ENCODE measurements at places on chromosomes 1 and 21.

DNA sequence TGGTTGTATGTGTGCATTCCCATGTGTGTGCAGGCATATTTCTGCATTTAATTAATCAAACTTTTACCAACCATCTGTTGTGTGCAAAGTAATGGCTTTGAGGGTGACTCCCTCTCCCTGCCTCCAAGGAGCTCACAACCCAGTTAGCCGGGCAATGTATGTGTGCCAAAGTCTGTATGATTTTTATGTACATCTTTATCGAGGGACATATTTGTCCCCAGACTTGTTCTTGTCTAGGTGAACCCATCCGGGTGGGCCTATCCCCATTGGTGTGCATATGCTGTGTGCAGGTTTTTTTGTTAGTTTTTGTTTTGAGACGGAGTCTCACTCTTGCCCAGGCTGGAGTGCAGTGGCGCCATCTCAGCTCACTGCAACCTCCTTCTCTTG, 1.8 kb downstream of the SYTL1 start:
- DNase-seq = no peak

DNA sequence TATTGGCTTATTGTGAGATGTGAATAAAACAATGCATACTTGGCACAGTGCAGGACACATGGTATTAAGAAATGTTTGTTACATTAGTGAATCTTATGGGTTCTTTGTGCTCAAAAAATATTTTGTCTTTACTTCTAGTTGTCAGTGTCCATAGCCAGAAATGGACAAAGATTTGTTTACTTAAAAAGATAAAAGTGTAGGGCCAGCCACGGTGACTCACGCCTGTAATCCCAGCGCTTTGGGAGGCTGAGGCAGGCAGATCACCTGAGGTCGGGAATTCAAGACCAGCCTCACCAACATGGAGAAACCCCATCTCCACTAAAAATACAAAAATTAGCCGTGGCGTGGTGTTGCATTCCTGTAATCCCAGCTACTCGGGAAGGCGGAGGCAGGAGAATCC, 654.6 kb upstream of the NEGR1 start:
- no peak for DNase-seq

DNA sequence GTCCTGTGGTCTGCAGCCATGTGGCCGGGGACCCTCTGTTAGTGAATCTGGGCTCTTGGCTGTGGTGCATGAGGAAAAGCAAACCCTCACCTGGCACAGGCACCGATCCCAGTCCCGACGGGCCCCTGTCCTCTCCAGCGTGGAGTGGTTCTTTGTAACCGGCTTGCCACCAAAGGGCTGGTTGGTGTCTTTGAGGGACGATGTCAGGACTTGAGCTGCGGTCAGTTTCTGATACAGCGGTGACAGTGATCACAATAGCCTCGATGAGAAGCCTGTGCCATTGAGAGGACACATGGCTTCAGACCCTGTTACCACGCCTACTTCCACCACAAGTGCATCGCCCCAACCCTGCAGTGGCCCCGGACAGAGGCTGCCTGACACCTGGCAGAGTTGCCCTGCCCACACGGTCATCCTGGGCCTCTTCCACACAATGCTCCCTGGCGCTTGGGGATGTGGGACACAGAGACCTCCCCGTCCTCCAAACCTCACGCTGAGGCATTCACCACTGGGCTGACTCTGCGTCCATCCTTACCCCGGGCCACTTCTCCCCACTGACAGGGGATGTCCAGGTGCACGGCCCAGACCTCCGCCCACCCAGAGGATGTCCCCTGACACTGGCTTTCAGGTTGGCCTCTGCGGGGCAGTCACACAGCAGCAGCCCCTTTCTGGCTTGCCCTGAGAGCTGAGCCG, 18.8 kb upstream of the ACTRT2 start:
- no peak for DNase-seq

DNA sequence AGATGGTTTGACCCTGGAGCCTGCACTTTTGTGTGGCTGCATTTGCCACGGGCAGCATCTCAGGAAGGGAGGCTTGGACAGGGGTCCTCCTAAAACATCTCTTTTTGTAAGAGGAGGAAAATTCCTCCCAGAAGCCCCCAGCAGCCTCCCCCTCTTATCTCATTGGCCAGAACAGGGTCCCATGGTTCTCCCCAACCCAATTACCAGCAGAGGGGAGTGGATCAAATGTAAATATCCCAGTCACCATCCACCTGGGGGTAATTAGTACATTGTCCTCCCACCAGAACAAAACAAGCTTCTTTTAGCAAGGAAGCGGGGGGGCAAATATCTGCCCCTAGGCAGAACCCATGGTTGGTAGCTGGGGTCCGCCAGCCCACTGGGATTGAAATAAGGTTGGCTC, 44.7 kb upstream of the TENT5B start:
- DNase-seq = no peak

- DNase-seq = no peak
These were observed 2.2 kb downstream of the TACSTD2 start for GRCh38 chr1:58574816-58575215.

GRCh38 chr1:212238552-212238951, 46.7 kb upstream of the PPP2R5A start:
- no peak for DNase-seq

- DNase-seq = no peak
These were observed 438.8 kb upstream of the OLFM3 start for GRCh38 chr1:102435483-102435882.

DNA sequence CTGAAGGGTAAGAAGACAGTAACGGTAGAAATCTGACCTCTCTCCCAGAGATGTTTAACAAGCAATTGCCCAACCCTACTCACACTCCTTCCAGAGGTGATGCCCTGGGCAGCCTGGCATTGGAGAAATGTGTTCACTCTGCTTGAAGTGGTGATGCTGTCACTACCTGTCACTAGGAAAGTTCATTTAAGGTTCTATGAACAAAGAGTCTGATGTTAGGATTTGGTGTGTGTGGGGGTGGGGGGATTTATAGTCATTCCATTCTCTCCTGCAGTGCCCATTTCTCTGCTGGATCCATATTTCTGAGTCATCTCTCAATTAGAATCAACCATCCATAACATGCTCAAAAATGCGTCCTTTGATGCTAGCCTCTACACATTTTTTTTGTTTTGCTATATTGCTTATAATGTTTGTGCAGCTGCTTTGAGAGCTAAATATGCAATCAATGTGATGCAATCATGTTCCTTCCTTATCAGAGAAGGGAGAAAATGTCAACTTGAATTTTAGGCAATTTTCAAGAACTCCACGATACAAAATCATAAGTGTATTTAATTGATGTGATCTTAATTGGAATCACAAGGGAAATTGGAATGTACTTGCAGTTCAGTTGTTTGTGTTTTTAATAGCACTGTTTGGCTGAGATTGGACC, 173.9 kb downstream of the DUSP10 start:
- no peak for DNase-seq

- peak; percentile 58 for DNase-seq
These were observed 75.7 kb upstream of the KCNJ15 start for GRCh38 chr21:38181096-38181495.

- peak; percentile 55 for DNase-seq
These were observed 39.5 kb upstream of the CASZ1 start for GRCh38 chr1:10835822-10836421.

DNA sequence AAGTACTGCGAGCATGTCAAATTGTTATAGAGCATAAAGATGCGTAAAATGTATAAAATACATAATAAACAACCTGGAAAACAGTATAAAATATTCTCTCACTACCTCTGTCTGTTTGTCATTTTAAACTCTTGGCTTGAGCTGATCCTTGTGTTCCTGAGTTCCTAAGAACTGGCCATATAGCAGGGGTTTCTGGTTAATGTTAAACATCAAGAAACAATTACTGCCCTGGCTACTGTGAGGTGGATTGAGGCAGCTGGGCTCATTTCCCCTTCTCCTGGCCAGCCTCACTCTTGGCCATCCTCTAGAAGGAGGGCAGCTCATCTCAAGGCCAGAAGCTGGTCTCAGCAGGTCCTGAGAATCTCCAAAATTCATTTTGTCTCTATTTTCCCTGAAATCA, 297.3 kb upstream of the USP24 start:
- DNase-seq = no peak

- no peak for DNase-seq
These were observed 33.4 kb upstream of the RNPC3 start for GRCh38 chr1:103492003-103492625.

DNA sequence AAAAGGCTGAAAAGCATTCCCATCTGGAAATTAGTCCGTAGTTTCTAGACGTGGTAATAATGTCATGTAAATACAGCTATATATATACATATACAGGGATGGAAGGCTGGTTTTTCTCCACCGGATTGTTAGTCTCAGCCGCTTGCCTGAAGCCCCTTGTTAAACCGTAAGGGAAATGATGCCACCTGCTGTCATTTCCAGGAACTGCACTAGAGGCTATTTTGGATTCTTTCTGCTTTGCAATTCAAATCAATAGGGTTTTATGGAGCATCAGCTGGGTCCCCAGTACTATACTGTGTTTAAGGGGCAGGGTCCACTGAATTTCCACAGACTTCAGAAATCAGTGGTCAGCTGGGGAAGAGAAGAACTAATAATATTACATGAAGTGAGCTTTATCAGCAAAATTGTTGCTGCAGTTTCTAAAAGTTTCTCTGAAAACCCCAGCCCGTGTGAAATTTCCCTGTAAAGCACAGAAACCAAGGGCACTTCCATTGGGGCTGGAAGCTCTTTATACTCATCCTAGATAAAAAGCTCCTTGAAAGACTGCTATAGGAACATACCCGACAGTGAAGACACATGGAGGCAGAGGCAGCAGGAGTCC, 33.8 kb upstream of the MPZL1 start:
- DNase-seq = peak; percentile 73

DNA sequence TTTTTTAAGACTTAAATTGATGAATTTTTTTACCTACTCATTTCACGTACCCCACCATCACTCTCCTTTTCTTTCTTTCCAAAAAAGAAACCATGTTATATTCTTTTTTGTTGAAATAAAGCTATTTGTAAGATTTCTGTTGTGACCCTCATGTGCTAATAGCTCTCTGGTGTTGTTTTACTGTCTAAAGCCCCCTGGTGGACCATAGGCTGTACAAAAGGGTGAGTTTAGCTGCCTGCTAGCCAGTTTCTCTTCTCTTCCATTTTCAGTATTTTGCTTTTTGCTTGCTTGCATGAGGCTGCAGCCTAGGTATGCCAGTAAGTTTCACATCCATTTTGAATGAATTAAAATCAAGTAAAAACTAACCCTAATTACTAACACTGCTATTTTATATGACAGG, 15.6 kb upstream of the VAMP3 start:
- no peak for DNase-seq

DNA sequence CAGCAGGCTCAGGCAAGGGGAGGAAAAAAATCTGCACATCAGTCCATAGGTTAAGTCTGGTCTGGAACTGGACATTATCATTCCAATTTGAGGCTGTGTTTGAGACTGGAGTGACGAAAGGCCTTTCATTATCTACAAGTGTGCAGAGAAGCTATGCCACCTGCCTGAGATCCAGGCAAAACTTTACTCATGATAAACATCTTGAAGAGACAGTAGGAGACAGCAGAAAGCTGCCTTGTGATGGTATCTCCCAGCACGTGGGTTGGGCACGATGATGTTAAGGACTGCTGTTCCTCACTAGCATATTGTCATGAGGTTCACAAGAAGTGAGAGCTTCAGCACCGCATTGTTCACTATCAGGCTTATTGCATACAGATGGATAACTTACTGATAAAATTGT, 126.4 kb downstream of the PLXNA2 start:
- no peak for DNase-seq

DNA sequence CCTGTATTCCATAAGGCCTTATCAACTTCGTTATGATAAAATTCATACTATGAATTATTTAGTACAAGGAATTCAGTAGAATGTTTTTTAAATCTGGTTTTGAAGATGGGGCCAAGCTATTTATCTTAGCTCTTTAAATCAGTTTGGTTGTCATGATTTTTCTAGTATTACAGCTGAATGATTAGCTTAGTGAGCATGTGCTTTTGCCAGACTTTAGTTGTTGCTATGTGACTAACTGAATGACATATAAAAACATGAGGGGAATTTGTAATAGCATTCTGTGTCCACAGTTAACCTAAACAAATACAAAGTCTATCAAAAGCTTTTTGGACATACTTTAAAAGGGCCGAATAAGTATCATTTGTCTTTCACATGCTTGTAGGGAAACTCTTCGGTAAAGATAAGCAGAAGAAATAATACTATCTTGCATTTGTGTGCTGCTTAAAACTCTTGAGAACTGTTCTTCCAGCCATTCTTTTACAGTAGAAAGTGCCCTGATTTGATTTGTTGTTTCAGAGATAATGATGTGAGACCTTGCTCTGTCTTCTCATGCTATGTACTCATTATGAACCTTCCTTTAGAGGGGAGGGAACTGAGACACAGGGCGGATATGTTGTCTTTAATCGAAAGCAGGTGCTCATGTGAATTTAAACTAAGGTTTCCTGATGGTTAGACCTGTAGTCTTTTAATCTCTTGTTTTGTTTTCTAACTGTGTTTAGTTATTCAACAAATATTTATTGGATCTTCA, 18.8 kb downstream of the NEK7 start:
- no peak for DNase-seq

GRCh38 chr1:243271996-243272395, 16.2 kb downstream of the SDCCAG8 start:
- DNase-seq = no peak

DNA sequence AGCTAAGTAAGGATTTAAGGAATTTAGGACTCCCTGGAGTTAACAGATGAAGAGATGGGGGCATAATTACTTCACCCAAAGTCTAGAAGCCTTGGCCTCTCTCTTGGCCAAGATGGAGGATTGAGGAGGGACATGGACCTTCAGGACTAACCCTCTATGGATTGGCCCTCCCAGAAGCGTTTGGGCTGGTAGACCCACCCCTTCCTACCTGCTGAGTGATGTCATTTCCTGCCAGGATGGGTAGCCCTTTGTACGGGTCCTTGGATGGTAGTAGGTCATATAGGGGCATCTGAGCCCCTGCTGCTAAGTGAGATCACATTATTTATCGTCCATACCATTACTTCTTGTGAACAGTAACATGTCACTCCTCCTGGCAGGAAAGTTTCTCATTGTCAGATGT, 17.7 kb downstream of the LURAP1 start:
- DNase-seq = no peak

- no peak for DNase-seq
These were observed 89.7 kb downstream of the GREM2 start for GRCh38 chr1:240522122-240522822.

DNA sequence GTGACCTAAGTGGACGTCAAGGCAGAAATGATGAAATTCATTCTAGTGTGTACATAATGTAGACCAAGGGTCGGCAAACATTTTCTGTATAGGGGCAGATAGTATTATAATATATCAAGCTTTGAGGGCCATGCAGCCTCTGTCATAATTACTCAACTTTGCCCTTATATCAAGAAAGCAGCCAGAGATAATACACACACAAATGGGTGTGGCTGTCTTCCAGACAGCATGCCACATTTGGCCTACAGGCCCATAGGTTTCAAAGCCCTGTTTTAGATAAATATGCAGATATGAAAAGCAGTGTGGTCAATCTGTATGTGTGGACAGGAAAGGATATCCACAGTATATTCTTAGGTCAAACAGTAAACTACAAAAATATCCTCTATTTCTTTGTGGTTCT, 320.1 kb upstream of the FMN2 start:
- DNase-seq = no peak

DNA sequence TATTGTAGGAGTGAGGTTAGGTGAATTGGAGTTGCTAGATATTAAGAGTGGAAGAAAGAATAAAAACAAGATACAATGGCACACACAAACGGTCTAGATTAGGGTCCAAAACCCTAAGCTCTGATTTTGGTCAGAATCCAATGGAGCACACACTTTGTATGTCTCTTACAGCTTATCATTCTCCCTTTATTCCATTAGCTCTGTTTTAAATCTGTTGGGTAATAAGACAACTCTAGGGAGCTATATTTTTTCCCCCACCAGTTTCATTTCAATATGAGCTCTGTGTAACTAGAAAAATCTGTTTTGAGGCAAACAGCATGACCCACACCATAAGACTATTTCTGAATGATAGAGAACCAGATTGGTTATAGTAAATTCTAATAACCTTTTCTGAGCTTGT, 465.6 kb downstream of the ADGRL2 start:
- DNase-seq = no peak

All from AG08395 (cell line).